CD4-positive, alpha-beta T cell (primary cell): ENCODE measurements at places on chromosomes 5 and 9.
A peak's percentile ranks its signal among the peaks of the same experiment; 100 is the strongest.

GRCh38 chr5:43376496-43377140 is 35.6 kb downstream of the CCL28 start:
- no peak for DNase-seq

- no peak for DNase-seq
Measured at GRCh38 chr5:65840071-65840470, 86.3 kb upstream of the ERBIN start.

GRCh38 chr5:155485386-155485785 is 471.8 kb downstream of the KIF4B start:
- no peak for DNase-seq

GRCh38 chr5:110329955-110330525 is 396.4 kb downstream of the TMEM232 start:
- no peak for DNase-seq

GRCh38 chr5:151458314-151458713 is 10.9 kb downstream of the SLC36A1 start:
- DNase-seq = no peak

DNA sequence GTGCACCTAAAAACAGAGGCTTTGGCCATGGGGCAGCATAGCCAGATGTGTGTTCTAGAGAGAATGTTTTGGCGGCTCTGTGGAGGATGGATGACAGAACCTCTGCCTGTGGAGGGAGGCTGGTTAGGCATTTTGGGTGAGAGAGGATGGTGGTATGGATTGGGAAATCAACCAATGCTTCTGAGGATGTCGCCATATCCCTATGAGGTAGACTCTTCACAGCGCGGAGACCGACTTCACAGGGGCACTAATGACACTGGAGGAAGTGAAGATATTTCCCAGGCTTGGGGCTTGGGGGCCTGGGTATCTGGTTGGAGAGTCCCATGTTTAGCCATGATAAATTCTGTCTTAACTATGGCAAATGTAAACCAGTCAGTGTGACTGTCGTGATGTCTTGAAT is 140.6 kb upstream of the KLF4 start:
- no peak for DNase-seq

DNA sequence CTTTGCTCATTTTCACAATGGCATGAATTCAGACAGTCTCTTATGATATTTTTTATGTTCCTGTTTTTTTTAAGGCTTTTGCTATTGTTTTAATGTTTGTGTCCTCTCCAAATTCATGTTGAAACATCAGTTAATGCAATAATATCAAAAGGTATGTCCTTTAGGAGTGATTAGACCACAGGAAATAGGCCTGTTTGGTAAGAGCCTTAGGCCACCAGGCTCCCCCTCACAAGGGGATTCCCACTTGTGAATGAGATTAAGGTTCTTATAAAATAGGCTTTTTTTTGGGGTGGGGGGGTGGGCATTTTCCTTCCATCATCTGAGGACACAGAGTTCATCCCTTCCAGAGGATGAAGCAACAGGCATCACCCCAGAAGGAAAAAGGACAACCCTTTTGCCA is 2074.2 kb upstream of the C9orf72 start:
- no peak for DNase-seq

- no peak for DNase-seq
Measured at GRCh38 chr5:167947306-167947705, 344.1 kb upstream of the WWC1 start.

DNA sequence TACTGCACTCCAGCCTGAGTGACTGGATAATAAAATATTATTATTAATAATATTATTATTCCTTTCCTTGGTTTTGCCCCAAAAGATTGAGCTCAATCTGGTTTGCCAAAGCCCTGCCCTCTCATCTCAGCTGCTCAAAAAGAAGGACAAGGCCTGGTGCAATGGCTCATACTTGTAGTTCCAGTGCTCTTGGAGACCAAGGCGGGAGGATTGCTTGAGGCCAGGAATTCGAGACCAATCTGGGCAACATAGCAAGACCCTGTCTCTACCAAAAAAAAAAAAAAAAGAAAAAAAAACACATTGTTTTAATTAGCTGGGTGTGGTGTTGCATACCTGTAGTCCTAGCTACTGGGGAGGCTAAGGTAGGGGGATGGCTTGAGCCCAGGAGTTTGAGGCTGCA is 13.7 kb upstream of the DENND1A start:
- DNase-seq = no peak

DNA sequence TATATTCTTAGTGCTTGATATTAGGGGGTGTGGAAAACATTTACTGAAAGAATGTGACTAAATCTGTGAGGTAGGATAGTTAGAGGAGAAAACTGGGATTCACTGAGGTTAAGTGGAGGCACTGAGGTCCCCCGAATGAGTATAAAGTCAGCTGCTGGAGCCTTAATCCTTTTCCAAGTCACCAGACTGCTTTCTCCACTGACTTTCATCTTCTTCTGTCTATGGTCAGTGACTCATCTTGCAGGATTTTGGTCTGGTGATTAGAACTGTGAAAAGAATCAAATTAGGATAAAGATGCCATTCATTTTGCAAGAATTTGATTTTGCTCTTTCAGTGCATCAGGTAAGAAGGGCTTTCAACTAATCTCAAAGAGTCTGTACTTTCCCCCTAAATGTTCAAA is 89.3 kb upstream of the ALDH1A1 start:
- DNase-seq = no peak

DNA sequence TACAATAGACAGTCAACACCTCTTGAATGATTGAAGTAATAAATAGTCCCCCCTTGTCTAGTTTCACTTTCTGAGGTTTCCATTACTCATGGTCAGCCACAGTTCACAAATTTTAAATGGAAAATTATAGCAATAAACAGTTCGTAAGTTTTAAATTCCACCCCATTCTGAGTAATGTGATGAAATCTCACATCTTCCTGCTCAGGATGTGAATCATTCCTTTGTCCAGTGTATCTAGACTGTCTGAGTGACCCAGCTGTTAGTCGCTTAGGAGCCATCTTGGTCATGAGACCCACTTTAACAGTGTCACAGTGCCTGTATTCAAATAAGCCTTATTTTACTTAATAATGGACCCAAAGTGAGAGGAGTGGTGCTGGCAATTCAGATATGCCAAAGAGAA is 311.6 kb upstream of the PRR16 start:
- no peak for DNase-seq

GRCh38 chr9:137748741-137749140 is 128.8 kb upstream of the CACNA1B start:
- DNase-seq = no peak

GRCh38 chr5:60687927-60688720 is 11.8 kb downstream of the DEPDC1B start:
- DNase-seq = peak; percentile 35

DNA sequence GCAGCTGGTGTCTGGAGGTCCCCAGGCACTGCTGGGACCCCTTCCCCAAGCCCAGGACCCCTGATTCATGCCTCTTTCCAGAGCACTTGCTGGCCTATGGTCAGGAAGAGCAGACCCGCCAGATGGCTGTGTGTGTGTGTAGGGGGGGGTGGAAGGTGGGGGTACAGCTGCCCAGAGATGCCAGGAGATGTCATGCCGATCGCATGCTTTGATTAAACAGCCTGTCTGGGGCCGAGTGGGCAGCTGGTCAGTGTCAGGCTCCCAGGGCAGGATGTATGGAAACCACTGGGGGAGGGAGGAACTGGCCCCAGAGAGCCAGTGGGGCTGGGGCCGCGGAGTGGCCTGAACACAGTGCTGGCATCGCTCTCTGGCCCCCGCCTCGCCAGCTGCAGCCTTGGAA is 23.7 kb downstream of the RXRA start:
- DNase-seq = no peak

- no peak for DNase-seq
Measured at GRCh38 chr9:137056739-137057415, 3.0 kb upstream of the ENTPD2 start.

GRCh38 chr5:68292316-68292715 is 76.8 kb downstream of the PIK3R1 start:
- no peak for DNase-seq

DNA sequence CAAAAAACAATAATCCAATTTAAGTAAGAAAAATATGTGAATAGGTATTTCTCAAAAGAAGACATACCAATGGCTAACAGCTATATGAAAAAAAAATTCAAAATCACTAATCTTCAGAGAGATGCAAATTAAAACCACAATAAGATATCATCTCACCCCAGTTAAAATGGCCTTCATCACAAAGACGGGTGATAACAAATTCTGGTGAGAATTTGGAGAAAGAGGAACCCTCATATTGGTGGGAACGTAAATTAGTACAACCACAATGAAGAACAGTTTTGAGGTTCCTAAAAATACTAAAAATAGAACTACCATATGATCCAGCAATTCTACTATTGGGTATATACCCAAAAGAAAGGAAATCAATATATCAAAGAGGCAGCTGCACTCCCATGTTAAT is 94.3 kb downstream of the TMEM167A start:
- no peak for DNase-seq

GRCh38 chr5:2738156-2738699 is 13.2 kb downstream of the IRX2 start:
- no peak for DNase-seq

- DNase-seq = no peak
Measured at GRCh38 chr9:124124729-124125650, 113.4 kb downstream of the LHX2 start.

GRCh38 chr9:93193388-93194220 is 9.7 kb downstream of the WNK2 start:
- no peak for DNase-seq

DNA sequence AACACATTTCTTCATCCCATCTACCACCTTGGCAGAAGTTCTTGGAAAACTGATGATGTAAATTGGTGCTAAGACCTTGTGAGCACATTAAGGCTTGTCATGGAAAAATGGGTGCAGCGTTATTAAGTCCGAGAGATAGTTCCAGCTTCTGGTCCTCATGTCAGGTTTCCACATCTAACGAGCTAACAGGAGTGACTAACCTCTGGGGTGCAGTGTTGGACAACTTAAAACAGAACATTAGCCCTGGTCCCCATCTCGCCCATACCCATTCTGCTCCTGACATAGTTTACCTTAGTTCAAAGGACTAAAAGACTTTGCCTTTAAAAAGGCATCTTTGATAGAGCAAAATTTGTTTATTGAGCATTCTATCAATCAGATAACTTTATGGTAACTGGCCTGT is 128.0 kb downstream of the SLC1A3 start:
- peak; percentile 41 for DNase-seq

DNA sequence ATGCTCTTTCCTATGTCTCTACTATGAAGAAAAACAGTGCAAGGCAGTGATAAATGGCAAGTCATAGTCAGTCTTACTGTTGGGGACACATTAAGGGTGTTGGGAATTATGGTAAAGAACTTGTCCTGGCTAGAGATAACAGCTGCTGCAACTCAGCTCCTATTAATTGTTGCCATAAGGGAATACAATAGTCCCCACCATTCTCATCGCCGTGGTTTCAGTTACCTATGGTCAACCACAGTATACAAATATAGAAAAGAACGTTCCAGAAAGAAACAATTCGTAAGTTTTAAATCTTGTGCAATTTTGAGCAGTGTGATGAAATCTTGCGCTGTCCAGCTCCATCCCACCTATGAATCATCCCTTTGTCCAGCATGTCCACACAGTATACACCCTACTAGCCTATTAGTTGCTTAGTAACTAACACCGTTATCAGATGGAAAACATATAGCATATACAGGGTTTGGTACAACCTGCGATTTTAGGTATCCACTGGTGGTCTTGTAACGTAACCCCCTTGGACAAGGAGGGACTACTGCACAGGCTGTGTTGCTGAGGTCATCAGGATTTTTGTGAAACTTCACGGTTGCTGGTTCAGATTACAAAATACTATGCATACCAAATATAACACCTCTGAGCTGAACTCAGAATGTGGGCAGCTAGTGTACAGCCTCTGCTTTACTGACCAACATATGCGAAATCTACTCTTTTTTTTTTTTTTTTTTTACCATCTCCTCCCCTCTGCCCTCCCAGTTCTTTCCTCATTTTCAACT is 53.5 kb downstream of the ZFR start:
- DNase-seq = no peak

- peak; percentile 43 for DNase-seq
Measured at GRCh38 chr5:170434966-170435605, 45.9 kb upstream of the KCNMB1 start.

DNA sequence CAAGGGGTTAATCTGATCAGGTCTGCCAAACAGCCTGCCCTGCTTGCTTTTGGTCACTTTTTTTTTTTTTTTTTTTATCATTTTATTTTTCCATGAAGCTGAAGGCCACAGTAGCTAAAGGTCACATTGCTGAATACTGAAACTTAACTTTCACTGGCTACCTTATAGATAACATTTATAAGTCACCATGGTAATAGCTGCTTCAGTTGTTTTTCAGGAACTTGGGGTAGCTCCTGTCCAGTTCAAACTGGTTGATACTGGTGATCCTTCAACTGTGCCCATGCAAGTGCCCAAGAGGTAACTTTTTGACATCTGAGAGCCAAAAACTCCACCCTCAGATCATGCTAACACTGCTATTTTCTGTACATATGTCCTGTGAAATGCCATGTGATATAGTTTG is 68.3 kb upstream of the RGS7BP start:
- DNase-seq = no peak

DNA sequence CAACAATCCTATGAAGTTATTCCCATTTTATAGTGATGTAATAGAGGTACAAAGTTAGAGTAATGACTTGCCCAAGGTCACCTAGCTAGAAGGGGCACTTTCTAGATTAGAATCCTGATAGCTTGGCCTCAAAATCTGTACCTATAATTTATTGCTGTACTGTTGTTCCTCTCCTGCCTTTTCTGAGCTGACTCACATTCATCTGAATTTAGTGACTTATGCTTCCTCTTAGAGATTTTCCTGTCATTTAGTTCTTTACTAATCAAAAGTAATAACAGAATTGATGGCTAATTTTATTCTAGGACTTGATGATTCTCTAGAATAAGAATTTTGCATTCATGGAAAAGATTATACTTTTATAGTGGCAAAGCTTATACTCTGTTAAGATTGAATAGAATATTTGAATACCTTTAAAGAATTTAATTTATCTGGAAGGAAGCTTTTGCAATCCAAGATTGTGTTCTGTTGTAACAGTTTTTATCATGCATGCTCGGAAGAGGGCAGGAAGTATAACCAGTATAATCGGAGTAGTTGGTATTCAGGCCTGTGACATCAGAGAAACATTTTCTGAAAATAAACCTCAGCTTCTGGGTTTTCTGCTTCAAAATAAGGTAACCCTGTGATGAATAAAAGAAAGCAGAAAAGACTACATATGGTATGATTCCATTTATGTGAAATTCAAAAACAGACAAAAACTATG is 21.3 kb downstream of the CYSTM1 start:
- DNase-seq = no peak

DNA sequence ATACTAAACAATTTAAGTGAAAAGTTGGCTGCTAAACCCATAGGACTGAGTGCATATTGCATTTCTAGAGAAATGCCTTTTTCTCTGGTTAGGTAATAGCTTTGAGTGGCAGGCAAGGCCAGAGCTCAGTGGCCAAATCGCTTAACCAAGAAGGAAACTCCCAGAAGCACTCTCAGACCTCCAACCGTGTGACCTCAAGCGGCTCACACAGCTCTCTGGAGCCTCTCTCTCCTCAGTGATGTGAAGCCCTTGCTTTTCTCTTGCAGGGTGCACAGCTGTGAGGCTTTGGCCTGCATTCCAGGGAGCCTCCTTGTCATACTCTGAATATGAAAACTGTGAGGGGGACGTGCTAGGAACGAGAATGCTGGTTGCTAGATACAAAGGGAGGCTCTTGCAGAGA is 106.7 kb downstream of the INSYN2B start:
- no peak for DNase-seq
